Kasumi-1 (cell line): ENCODE measurements at places on chromosomes 12 and 14.
A peak's percentile ranks its signal among the peaks of the same experiment; 100 is the strongest.

DNA sequence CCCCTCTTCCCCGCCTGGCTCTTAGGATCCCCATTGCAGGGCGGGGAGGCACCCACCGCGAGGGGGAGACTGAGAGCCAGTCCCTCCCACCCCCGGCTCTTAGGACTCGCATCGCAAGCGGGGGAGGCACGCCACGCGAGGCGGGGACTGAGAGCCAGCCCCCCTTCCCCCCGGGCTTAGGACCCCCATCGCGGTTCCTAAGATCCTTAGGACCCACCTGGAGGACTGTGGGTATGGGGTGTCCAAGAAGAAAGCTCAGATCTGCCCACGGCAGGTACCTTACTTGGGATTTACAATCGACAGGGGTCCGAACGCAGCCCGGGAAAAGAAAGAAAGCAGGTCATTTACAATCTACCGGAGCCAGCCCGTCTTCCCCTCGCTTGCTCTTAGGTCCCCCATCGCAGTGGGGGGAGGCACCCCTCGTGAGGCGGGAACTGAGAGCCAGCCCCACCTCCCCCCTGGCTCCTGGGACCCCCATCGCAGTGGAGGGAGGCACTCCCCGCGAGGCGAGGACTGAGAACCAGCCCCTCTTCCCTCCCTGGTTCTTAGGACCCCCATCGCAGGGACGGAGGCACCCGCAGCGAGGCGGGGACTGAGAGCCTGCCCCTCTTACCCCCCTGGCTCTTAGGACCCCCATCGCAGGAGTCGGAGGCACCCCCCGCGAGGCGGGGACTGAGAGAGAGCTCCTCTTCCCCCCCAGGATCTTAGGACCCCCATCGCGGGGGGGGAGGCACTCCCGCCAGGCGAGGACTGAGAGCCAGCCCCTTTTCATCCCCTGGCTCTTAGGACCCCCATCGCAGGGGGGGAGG lies 43.7 kb downstream of the DDX11 start:
- peak; percentile 31 for DNase-seq

- DNase-seq: no peak
These were observed 333.6 kb downstream of the DPF3 start for GRCh38 chr14:72560331-72560730.

DNA sequence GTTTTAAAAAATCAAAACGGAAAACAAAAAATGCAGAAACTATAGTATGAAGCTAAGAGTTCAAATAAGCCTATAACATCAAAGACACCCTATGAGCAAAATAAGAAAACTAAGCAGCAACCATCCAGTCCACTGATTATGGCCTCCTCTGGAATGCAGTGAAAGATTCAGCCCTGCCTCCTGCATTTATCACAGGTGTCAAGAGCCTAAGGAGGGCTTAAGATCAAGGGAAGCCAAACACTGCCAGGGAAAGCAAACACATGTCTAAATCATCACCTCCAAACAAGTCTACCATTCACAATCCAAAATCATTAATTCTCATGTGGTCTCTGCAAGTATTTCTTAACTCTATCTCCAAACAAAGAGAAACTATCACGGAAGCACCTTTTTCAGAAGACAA lies 28.4 kb downstream of the SARNP start:
- DNase-seq: no peak

DNA sequence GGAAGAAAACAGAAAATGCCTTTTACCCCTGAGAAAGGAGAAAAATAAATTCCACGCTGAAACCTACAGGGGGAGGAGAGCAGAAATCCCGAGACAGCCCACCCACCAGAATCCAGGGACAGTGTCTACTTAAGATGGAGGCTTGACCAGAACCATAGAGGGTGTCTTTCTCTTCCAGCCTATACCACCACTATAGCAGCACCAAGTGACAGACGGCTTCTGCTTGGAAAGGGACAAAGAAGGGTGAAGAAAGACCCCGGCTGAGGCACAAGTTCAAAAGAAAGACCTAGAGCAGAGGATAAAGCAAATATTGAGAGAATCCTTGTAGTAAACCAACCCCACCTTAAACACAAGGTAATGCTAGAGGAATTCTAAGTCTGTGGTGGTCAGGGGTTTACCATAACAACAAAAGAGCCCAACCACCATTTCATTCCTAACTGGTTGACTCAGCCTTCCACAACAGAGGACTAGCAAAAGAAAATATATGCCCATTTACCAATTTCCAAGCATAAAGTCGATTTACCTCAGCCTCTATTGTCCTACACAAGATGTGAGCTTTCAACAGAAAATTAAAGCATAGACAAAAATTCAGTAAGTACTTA lies 105.3 kb upstream of the FOXG1 start:
- no peak for DNase-seq

- no peak for DNase-seq
These were observed 3.6 kb downstream of the NAB2 start for GRCh38 chr12:57092529-57092862.

- no peak for DNase-seq
These were observed 113.6 kb downstream of the CCER1 start for GRCh38 chr12:90841336-90841735.

GRCh38 chr12:91793676-91794075 lies 352.0 kb downstream of the BTG1 start:
- DNase-seq: no peak

DNA sequence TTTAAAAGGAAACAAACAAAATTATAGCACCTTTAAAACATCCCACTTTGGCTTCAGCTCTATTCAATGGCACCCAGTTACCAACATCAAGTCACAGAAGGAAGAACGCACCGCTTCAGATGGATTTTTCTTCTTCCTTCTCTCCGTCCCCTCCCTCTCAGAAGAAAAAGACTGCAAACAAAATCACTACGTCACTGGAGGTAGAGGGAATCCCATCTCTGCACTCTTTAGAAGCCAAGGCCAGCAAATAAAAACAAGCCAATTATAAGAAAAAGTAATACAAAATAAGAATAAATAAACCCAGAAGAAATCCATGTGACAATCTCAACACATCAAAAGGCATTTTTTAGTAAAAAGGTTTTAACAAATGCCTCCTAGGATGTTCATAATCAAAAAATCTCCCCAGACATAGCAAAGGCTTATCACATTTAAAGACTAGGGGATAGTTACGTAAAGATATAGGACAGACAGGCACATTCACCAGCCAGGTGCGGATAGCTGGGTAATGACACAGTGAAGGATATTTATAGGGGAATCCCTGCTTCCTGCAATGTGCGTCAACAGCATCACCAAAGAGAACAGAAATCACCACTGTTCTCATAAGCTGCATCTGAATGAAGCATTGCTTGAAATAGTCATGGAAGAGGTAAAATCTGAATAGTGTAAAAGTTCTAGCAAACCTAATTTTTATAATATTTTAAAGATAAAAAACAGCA lies 89.4 kb downstream of the R3HDM2 start:
- DNase-seq: no peak

- no peak for DNase-seq
These were observed 90.2 kb downstream of the LIN7A start for GRCh38 chr12:80847575-80847974.

GRCh38 chr14:31189346-31190218 lies 18.0 kb downstream of the HECTD1 start:
- no peak for DNase-seq

DNA sequence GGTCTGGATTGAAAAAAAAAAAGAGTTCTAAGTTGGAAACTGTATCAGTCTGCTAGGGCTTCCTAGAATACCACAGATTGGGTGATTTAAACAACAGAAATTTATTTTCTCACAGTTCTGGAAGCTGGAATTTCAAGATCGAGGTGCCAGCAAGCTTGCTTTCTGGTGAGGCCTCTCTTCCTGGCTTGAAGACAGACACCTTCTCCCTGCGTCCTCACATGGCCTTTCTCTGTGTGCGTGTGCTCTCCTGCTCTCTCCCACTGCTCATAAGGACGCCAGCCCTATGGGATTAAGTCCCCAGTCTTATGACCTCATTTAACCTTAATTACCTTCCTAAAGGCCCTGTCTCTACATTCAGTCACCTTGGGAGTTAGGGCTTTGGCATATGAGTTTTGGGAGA lies 215.5 kb downstream of the PIK3C2G start:
- DNase-seq: no peak

GRCh38 chr12:31732926-31733548 lies 4.2 kb upstream of the AMN1 start:
- no peak for DNase-seq

GRCh38 chr12:85872497-85873091 lies 1.5 kb upstream of the NTS start:
- DNase-seq: peak; percentile 84

DNA sequence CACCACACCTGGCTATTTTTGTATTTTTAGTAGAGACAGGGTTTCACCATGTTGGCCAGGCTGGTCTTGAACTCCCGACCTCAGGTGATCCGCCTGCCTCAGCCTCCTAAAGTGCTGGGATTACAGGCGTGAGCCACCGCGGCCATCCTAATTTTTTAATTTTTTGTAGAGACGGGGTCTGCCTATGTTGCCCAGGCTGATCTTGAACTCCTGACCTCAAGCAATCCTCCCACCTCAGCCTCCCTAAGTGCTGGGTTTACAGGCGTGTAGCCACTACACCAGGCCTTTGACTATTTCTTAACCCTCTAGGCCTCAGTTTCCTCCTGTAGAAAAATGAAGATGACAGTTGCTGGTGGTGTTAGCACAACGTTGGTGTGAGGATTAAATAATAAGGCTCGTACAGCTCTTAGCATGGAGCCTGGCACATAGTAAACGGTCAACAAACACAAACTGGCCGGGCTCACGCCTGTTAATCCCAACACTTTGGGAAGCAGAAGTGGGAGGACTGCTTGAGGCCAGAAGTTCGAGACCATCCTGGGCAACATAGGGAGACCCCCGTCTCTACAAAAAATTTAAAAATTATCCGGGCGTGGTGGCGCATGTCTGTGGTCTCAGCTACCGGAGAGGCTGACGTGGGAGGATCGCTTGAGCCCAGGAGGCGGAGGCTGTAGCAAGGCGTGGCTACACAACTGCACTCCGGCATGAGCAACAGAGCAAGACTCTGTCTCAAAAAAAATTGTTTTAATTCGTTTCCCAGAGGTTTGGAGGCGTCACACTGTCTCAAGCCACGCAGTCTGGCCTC lies 979 bp downstream of the DDX54 start:
- peak; percentile 87 for DNase-seq

DNA sequence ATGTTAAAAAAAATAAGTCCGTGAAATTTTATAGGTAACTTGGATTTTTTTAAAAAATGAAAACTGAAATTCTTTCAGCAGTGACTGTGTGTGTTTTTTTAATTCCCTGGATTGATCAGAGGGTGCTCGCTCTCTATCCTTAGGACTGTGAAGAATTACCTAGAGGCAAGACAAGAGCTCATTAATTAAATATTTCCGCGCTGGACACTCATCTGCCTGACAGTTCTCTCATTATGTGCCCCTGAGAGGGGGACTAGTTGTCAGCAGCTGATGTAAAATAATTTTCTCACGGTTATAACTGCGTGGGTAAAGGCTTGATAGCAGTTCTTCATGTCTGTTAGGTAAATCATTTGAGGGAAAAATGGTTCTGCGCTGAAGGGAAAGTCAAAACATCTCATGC lies 101.3 kb downstream of the PTCSC3 start:
- no peak for DNase-seq

GRCh38 chr14:30020687-30021086 lies 93.0 kb upstream of the PRKD1 start:
- DNase-seq: no peak

GRCh38 chr14:36660736-36661505 lies 739 bp upstream of the PAX9 start:
- DNase-seq: no peak

GRCh38 chr12:9796971-9797370 lies 30.3 kb upstream of the KLRF1 start:
- DNase-seq: no peak

GRCh38 chr12:40058721-40059190 lies 47.1 kb downstream of the SLC2A13 start:
- DNase-seq: no peak

DNA sequence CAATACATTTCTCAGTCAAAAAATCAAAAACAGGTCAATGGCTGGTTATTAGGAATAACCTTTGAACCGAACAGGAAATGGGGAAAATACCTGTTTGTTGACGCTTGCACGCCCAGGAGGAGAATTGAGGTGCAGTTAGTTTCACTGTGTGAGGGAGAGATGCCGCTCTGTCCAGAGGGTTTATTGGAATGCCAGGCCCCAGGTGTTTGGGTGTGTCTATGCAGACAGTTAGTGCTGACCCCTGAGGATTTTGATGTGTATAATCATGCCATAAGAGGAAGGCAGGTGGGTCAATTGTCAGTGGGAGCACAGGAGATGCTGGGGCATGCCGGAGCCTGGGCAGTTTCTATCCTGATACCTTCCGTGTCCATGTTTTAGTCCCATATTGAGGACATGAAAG lies 100.8 kb upstream of the DIO3 start:
- DNase-seq: no peak

- no peak for DNase-seq
These were observed 197.7 kb downstream of the NAV3 start for GRCh38 chr12:78028426-78028825.

- DNase-seq: no peak
These were observed 177.9 kb downstream of the APAF1 start for GRCh38 chr12:98823012-98823411.

GRCh38 chr12:70822412-70822811 lies 98.1 kb downstream of the PTPRR start:
- DNase-seq: no peak

DNA sequence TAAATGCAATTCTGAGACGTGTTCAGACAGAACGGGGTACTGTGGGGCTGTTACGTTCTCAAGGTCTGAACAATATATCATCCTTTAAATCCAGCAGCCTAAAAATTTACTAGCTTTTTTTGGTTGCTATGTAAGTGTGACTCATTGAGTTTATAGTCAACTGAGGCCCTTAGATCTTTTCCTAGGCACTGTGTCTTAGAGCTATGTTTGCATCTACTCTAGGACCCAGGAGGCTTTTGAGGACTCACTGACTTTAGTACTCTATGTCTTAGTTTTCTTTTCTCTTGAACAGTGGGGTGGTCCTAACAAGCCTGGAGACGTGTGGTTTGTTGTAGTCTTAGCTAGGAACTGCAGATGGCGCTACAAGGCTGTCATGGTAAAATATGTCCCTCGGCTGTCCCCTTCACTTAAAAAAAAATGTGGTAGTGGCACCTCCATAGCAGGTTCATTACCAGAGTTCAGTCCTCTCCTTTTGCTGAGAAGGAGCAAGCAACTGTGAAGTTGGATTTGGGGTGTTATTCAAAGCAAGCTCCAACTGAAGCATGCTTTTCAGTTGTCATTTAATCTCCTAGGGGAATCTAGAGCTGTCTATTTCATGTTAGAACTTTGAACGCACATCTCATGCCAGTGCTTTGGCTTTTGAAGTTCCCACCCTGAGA lies 8.7 kb upstream of the SPATS2 start:
- peak; percentile 93 for DNase-seq

DNA sequence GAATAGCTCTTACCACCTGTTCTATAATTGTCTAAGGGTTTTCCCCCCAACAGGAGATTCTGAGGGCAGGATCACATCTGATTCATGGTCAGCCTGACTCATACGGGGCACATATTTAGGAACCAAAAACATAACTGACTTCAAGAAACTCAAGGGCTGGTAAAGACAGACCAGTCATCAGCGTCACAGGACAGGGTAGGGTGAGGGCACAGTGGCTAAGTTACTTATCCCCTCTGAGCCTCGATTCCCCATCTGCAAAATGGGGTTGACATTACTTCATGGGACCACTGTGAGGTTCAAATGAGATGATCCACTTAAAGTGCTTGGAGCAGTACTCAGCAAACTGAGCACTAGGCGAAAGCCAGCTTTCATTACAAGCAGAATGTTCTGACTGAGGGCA lies 606 bp downstream of the CINP start:
- DNase-seq: no peak
